Suppressor macrophage treated with lipopolysaccharide for 1 hour (primary cell): ENCODE measurements at places on chromosomes 16 and 17.

GRCh38 chr17:64457156-64457555, 8.2 kb downstream of the MILR1 start:
- no peak for DNase-seq

- peak; percentile 56 for DNase-seq
These were observed 1.6 kb downstream of the MYO1C start for GRCh38 chr17:1490643-1491442.

DNA sequence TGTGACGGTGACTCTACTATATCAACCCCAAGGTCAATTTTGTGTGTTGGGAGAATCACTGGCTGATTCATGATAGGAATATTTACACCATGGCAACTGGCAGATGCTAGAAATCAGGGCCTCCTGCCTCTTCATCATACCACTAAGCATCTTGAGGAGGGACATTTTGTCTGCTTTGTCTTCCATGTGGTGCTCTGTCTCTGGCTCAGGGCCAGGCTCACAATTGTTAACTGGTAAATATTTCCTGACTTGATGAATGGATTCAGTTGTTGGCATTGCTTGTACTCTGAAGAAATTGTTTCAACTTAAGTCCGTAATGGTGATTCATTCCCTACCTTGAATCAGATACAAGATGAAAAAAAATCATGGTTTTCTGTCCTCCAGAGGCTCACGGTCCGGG, 292.7 kb downstream of the HAPSTR1 start:
- DNase-seq: no peak

- no peak for DNase-seq
These were observed 75.1 kb downstream of the FOXL1 start for GRCh38 chr16:86653285-86654006.

GRCh38 chr16:68244481-68244902, 681 bp upstream of the PLA2G15 start:
- DNase-seq: no peak

- DNase-seq: peak; percentile 28
These were observed 36.0 kb downstream of the OSBPL7 start for GRCh38 chr17:47785538-47786123.

- no peak for DNase-seq
These were observed 29.4 kb downstream of the RBFOX3 start for GRCh38 chr17:79581324-79581932.

- DNase-seq: peak; percentile 28
These were observed 1.2 kb downstream of the DDX5 start for GRCh38 chr17:64504769-64505339.

GRCh38 chr17:43570518-43570928, 24.4 kb upstream of the ETV4 start:
- DNase-seq: no peak

DNA sequence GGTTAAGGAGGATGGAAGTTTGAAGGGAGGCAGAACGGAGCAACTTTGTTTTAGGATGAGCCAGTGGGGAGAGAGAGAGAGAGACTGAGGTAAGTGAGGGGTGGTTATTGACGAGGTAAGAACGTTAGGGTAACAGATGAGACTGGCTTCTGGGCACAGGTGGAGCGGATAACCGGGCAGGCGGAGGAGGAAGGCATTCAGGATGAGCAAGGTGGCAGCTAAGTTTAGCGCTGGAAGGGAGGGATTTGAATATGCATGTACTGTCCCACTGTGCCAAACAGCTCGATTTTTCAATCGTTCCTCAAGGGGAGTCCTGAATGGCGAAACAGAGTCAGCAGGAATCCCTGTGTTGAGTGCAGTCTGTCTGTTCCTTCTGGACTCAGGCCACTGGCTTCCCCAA, 35.8 kb downstream of the CACNG3 start:
- DNase-seq: no peak

DNA sequence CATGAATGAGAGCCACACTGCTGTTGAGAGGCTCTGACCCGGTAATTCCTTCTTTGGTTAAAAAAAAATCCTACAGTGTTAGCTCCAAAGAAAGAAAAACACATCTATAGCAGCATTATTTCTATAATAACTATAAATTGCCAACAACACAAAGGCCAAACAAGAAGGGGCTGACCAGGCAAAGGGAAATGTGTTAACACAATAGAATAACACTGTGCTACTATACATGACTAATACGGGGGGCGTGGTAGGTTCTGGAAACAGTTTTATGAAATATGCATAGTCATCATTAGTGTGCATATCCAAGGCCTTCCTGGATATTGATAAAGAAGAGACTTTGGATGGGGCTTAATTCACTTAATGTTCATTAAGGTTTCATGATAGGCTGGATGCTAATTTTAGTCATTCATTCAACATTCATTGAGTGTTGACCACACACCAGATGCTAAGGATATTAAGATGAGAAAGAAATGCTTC, 50.0 kb upstream of the CCL1 start:
- peak; percentile 62 for DNase-seq

- DNase-seq: no peak
These were observed 5.2 kb upstream of the TSPOAP1 start for GRCh38 chr17:58333736-58334207.

DNA sequence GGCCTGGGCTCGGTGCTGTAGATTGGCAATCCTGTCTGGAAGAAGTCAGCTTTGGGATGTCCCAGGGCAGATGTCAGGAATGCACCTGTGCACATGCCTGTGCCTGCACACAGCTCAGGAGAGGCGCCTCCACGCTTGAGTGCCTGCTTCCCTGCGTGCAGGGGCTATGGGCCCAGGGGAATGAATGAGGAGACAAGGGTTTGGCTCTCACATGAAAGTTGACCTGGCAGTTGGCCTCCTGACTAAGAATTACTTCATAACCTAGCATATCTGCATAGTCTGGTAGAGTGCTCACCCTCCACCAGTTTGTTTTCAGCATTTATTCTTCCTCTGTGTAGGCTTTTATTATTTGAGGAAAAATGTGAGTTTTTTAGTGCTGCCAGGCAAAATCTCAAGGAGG, 50.0 kb downstream of the PLD6 start:
- DNase-seq: no peak

DNA sequence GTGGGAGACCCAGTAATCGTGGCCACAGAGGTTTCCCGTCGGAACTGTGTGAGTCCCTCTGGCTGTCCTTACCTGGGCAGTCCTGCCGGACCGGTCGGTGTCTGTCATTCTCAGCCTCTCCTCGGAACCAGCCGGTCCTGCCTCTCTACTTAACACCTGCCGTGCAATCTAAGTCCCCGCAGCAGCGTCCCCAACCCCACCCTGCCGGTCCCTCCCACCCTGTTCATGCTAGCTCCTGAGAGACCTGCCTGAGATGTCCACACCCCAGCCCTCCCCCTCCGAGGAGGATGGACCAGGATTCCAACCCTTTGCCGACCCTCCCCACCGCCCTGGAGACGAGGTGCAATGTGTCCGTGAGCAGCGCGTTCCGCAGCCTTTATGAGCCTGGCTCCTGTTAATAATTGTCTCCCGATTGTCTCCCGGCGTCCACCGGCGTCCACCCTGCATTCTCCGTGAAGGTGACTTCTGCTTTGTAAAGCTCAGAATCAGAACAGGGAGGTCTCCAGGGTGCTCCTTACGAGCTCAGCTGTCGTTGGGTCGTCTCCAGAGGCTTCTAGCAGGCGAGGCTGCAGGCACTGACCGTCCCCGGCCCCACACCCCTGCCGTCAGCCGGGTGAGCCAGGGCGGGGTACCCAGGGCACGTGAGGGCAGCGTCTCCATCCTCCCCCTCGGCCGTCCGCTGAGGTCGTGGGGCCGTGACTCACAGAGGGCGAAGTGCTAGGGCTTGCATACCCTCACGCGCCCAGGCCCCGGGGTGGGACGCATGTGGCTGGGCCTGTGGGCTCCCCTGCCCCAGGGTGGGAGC, 10.1 kb downstream of the METRNL start:
- peak; percentile 55 for DNase-seq
